ENCODE measurements at places on chromosomes 5 and 9. TPM values are rescaled to one million over a fixed set of nuclear protein-coding genes. Genes with fewer than 3 reads are reported as not detected.

DNA sequence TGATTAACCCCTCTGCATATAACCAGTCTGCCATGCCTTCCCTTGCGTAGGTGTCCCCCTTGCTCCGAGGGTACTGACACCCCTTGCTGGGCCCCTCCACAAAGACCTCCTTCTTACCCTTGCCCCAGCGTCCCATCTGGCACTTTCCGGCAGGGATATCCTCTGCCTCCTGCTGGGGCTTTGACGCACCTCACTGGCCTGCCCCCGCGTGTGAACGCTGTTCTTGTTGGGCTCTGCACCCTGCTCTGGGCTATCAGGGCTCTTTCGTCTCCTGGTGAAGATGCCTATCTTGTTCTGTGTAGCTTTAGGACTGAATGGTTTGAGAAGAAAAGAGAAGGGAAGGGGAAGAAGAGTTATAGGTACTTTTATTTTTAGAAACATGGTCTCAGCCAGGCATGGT, 53.0 kb downstream of the SUB1 start:
- DNase-seq, result no peak

The PCDHA13 gene
- total RNA-seq, result 0.55 TPM

DNA sequence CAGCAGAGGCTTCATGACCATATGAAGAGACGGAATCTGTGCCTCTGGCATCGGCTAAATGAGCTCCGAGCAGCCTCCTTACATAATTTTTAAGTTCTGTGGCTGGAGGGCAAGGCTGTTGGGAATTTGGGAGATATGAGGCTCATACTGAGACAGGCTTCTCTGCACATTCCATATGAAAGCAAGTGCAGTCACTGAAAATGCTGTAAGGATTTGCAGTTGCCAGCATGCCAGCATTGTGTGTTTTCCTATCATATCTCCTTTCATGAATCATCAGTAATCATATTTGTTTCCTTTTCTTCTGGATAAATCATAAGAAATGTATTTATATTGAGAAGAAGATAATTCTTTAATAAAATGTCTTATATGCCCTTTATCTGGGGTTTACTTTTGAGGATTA, 775.4 kb downstream of the SEMA5A start:
- no peak for DNase-seq

- DNase-seq, result no peak
Observed at GRCh38 chr5:73284985-73285384, 112.0 kb downstream of the TMEM174 start.

DNA sequence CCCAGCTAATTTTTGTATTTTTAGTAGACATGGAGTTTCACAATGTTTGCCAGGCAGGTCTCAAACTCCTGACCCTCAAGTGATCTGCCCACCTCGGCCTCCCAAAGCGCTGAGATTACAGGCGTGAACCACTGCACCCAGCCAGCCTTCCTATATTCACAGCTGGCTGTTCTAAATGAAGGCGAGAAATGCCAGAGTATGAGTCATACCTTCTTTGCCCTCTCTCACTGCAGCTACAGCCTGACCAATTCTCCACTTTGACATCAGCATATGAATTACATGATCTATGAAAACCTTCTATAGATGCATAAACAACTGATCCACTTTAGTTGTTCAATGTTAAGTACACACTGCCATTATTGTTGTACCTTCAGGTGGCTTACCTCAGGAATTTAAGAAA, 14.5 kb downstream of the APTX start:
- DNase-seq, result no peak

The TUBB4B gene
- 137 TPM for total RNA-seq

Measured in stomach (tissue), 19 donors.